ENCODE measurements at places on chromosomes 3 and 15.

- no peak for DNase-seq
These were observed 29.5 kb downstream of the MKRN2 start for GRCh38 chr3:12586403-12586802.

DNA sequence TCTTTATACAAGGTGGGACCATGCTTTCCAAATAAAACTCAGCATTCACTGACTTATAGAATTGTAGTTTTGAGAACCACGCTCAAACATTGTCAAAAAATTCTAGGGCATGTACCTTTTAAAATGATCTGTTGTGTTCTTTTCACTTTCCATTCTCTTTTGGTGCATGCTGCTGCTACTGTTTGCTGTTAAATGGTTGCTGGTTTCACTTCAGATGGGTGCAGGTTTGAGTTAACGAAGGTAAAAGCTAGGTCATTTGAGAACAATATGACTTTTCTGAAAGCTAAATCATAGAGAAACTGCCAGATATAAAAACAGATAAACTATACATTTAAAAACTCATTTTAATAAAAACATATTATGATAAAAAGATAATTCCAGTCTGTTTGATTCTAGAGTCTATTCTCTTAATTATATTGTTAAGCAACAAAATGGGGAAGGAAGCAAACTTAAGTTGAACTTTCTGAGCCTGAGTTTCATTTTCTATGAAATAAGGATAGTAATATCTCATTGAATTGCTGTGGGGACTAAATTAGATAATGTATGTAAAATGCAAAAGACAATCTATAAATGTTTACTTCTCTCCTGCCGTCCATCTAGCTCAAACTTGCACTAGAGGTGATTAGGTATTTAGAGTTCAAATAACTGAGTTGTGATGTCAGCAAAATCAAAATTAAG lies 82.4 kb downstream of the OXSM start:
- DNase-seq = no peak

GRCh38 chr3:141523615-141524375 lies 37.0 kb downstream of the RASA2 start:
- no peak for DNase-seq

DNA sequence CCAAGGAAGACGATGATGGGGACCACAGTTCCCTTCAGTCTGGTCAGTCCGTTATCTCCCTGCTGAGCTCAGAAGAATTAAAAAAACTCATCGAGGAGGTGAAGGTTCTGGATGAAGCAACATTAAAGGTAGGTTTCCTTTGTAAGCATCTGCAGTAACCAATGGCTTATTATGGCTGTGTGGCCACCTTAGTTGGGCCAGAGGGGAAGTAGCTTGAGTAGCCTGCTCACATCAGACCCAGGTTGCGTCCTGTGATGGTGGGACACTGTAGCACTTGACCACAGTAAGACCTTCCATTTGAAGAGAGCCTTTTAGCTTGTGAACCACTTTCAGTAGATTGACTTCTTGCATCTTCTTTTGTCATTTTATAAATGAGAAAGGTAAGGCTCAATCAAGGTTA lies 22.6 kb downstream of the STARD5 start:
- no peak for DNase-seq

DNA sequence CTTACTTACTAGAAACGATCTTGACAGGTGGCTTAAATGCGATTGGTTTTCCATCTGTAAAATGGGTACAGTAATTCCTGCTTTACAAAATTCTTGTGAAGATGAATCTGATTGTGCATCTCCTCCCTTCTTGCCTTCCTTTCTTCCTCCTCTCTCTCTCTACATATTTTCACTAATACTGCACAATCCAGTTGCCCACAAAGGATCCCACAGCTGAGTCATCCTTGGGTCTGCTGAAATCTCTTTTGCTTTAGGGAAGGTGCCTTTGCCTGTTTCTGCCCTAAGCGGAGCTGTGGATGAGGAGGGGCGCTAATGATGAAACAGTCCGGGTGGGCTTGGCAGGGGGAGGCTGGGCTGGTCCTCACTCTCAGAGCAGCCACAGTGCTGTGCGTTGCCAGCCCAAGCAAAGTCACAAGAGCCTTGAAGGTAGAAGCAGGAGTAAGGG lies 46.1 kb downstream of the AMOTL2 start:
- no peak for DNase-seq
